ENCODE measurements at places on chromosomes 11 and 22. TPM values are rescaled to one million over a fixed set of nuclear protein-coding genes. Genes with fewer than 3 reads are reported as not detected.

Gene OR10A2
- total RNA-seq = not detected

Gene C11orf86
- 43.6 TPM for total RNA-seq

Gene TPBGL
- 0.22 TPM for total RNA-seq

Gene LRRC51
- 9.1 TPM for total RNA-seq

Gene OR52N4
- total RNA-seq = not detected

Gene PLA2G6
- 3.8 TPM for total RNA-seq

Gene OR52H1
- not detected for total RNA-seq

Gene EHF
- 0.55 TPM for total RNA-seq

Gene IGLL1
- not detected for total RNA-seq

Gene MS4A4E
- not detected for total RNA-seq

Gene GLYATL2
- total RNA-seq = not detected

Gene TAF10
- total RNA-seq = 232 TPM

Gene CCDC73
- total RNA-seq = 0.06 TPM
